Effector memory CD8-positive, alpha-beta T cell (primary cell): ENCODE measurements at places on chromosomes 1 and 21.

GRCh38 chr1:231318015-231318355 lies 19.7 kb downstream of the EXOC8 start:
- DNase-seq: no peak

DNA sequence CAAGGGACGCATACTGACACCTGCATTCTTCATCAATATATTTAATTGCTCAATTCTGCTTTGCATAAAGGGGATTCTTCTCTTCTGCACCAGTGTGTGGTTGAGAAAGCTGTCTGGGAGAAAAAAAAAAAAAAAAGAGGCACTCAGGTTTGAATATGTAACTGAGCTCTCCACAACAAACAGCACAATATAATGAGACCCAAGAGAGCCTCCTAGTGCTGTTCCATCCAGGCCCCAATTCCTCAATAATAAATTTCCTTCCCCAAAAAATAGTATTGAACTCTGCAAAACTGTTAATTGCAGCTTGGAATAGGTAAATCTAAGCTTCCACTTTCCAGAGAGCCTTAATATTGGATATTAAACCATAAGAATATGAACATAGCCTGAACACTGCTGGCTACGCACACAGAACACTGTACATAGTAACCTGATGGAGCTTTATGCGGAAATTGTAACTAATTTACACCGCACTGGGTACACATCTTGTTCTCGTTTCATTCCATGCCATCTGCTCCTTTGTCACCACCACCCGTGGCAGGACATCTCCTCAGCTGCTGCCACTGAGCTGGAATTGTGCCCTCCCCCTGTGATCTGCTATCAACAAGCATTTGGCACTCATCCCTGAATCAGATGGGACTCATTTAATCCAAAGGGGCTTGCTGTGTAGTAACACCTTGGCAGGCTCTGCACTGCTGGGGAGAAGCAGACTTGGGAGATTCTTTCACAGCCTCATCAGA lies 272.0 kb downstream of the HHIPL2 start:
- no peak for DNase-seq

- no peak for DNase-seq
Observed at GRCh38 chr1:29640428-29640785, 404.1 kb downstream of the PTPRU start.

DNA sequence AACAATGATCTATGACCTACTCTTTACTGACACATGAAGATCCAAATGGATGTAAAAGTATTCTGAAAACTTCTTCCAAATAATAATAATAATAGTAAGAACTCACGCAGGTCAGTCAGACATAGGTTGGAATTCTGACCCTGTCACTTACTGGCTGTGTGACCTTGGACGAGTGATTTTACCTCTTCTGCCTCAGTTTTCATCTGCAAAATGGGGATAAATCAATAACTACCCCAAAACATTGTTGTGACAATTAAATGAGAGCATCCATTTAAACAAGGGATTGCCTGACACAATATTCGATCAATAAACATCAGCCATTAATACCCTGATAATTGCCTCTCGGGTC lies 556 bp downstream of the MECR start:
- no peak for DNase-seq

GRCh38 chr1:10856863-10857598 lies 60.6 kb upstream of the CASZ1 start:
- no peak for DNase-seq

GRCh38 chr1:32714277-32714676 lies 11.7 kb upstream of the SYNC start:
- DNase-seq: no peak

DNA sequence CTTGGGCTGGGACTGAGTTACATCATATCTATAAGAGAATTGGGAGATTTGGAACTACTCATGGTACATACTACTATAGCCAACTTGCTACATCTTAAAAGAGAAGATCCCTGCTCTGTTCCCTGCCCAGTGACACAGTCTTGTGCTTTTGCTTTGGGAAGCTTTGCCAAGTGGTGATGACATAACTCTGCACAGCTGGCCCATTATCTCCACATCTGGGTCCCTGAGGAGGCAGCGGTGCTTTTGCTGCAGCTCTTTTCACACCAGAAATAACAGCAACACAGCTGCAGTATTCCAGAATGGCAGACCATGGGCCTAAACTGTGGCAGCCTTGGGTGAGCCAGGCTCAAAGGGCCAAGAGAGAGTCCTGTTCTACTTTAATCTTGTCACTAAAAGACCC lies 296.0 kb downstream of the HHAT start:
- no peak for DNase-seq

- DNase-seq: no peak
Observed at GRCh38 chr1:209871006-209871405, 43.2 kb downstream of the UTP25 start.

DNA sequence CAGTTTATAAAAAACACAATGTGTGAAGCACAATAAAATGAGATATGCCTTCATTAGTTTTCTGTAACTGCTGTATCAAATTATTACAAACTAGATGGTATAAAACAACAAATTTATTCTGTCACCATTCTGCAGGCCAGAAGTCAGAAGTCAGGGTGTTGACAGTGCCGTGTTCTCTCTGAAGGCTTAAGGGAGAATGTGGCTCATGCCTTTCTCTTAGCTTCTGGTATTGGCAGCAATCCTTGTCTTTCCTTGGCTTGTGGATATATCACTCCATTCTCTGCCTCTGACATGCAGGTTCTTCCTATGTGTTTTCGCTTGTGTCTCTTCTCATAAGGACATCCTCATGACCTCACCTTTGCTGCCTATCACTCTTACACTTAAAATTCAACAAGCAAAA lies 10.1 kb downstream of the NEK7 start:
- no peak for DNase-seq

DNA sequence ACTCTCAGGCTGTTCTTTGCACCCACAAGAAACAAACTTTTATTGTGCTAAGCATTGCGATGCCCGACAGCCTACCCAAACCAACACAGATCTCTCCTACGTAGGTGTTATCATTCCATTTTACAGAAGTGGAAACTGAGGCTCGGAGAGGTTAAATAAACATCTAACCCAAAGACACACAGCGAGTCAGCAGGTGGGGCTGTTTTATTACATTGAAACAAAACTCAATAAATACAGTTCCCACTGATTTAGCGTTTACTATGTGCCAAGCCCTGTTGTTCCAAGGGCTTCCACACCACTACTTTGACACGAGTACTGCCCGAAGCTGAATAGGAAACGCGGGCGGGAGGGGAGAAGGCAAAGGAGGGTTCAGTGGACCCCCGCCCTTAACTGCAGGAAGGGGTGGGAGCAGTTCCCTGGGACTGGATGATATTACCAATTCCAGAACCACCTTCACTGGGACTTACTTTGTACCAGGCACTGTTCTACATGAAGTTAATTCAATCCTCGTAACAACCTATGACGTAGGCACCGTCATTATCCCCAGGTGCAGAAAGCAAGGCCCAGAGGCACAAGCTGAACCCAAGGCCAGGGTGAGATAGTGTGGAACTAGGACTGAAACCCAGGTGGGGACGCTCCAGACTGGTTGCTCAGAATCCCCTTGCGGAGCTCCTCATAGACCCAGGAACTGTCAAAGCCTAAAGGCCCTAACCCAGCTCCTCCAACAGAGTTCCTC lies 19.3 kb upstream of the ALDH4A1 start:
- DNase-seq: no peak

DNA sequence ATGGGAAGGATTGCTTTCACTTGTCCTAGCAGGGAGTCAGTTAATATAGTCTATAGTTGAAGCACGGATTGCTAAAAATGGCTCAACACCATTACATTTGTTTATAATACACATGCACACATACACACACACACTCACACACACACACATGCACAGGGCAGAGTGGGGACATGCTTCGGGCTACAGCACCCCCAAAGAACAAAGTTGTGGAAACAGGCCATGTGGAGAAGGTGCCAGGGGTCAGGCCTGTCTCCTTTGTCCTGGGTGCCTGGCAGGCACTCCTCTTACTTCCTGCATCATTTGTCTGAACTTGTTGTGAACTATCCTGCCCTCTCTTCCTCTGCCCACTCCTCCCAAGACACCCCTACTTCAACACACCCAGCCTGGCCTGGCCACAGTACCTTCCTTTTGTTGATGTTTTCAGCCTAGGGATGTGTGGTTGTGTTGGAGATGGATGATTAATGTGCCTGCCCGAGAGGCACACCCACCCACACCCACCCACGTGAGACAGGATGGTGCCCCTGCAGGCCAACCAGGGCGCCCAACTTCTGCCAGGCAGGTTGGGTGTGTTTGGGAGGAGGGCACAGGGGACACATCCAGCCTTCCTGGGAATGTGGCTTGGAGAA lies 17.5 kb downstream of the RASSF5 start:
- DNase-seq: no peak
